ENCODE measurements at places on chromosomes 13 and 19. TPM values are rescaled to one million over a fixed set of nuclear protein-coding genes. Genes with fewer than 3 reads are reported as not detected.

Gene CHST8
- 3.3 TPM for total RNA-seq

Gene PTPRH
- total RNA-seq: 4.5 TPM

Gene OLFM4
- 38.6 TPM for total RNA-seq

DNA sequence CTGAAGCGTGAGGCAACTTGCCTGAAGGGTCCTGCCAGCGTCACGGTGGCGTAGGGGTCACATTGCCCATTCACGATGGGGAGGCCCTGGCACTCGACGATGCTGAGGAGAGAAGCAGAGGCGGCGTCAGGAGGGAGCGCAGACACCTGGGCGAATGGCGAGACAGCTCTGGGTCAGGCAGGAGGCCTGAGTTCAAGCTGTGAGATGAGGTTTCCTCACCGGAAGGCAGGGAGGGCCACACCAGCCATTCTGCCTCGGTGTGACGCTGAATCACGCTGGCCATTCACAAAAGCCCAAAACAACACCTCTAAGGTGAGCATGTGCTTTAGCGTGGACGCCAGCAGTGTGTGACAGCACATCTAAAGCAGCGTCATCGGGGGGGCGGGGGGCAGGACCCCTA, 54.0 kb upstream of the C13orf46 start:
- no peak for DNase-seq
- peak overlapping the region; percentile 26 for H3K27ac ChIP-seq
- no peaks in the 10 kb centered on the region for H3K27me3 ChIP-seq
- H3K4me1 ChIP-seq: peaks cover 52% of the 10 kb centered on the region

DNA sequence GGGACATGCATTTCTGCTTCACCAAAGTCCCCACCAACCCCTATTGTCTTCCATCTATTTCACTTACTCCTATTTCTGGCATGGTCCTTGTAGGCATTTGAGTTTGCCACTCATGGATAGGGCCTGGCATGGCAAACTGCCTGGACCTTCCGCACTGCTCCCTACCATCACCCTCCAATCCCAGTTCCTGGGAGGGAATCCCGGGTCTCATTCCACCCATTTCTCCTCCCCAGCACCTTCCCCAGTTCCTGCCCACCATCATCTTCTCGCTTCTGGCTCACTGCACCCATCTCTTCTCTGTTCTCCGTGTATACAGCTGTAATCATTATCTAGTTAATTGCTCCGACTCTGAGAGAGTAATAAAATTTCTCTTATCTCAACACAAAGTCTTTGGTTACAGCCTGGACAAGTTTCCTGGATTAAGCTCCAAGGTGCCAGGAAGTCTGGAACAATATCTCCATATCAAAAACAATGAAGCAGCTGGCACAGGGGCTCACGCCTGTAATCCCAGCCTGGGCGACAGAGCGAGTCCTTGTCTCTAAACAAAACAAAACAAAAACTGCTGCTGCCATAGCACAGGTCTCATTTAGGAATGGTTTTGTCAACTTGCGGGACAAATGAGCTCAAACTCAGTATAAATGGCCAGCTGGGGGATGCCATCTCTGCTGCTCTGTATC, 17.0 kb upstream of the COX7A1 start:
- no peak overlapping the region for H3K27ac ChIP-seq
- no peaks in the 10 kb centered on the region for H3K27me3 ChIP-seq
- peaks cover 4% of the 10 kb centered on the region for H3K4me1 ChIP-seq
- no peak overlapping the region for H3K4me3 ChIP-seq

DNA sequence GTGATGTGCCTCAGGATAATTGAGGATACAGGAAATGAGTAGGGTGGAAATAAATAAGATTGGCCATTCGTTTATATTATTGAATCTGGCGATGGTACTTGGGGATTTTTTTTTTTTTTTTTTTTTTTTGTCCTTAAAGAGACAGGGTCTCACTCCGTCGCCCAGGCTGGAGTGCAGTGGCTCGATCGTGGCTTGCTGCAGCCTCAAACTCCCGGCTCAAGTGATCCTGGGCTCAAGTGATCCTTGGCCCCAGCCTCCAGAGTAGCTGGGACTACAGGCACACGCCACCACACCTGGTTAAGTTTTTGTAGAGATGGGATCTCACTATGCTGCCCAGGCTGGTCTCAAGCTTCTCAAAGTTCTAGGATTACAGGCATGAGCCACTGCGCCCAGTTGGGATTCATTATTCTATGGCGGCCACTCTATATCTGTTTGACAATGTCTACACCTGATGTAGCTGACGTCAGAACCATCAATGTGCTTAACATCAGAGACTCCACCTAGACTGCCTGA, 2.7 kb upstream of the MAMSTR start:
- peaks cover 5% of the 10 kb centered on the region for H3K36me3 ChIP-seq
- peaks cover 33% of the 10 kb centered on the region for H3K4me1 ChIP-seq
- no peaks in the 10 kb centered on the region for H3K27me3 ChIP-seq
- DNase-seq: no peak

GRCh38 chr13:113667771-113668490, 912 bp downstream of the GRK1 start:
- H3K36me3 ChIP-seq: no peaks in the 10 kb centered on the region
- H3K4me1 ChIP-seq: peaks cover 4% of the 10 kb centered on the region
- DNase-seq: no peak
- no peak overlapping the region for H3K4me3 ChIP-seq
- no peak overlapping the region for H3K27ac ChIP-seq

DNA sequence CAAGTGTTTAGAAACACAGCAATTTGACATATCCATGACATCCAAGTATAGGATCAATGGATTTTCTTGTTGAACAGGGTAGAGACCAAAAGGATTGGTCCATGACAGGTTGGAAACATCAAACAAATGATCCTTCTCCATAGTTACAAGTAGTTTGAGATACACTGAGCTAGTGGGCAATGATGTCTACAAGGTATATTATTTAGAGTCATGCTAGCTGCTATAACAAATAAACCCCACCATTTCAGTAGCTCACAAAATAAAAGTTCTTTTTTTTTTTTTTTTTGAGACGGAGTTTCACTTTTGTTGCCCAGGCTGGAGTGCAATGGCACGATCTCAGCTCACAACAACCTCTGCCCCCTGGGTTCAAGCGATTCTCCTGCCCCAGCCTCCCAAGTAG, 4.9 kb upstream of the HAUS5 start:
- DNase-seq: no peak
- peaks cover 8% of the 10 kb centered on the region for H3K4me1 ChIP-seq
- H3K27me3 ChIP-seq: no peaks in the 10 kb centered on the region
- no peaks in the 10 kb centered on the region for H3K36me3 ChIP-seq
- H3K27ac ChIP-seq: no peak overlapping the region

GRCh38 chr13:70568571-70568970, 460.3 kb upstream of the KLHL1 start:
- no peak overlapping the region for H3K27ac ChIP-seq
- peak; percentile 31 for DNase-seq
- no peaks in the 10 kb centered on the region for H3K4me1 ChIP-seq
- H3K36me3 ChIP-seq: no peaks in the 10 kb centered on the region

DNA sequence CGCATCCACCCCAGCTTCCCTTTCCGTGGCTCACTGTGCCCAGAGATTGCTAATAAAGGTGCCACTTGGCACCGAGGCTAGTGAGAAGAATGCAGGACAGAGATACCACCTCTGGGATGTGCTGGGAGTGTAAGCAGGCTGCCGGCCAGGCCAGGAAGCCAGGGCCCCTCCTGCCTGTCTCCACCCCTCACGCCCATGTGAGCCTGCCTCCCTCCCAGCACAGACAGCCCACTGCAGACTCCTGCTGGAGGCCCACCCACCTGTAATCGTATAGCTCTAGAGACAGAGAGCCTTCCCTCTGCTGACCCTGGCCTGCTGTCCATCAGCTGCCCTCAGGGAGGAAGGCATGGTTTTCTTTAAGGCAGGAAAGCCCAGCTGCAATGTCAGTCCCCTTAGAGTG, 13.9 kb downstream of the VSTM2B start:
- peaks cover 27% of the 10 kb centered on the region for H3K36me3 ChIP-seq
- H3K4me1 ChIP-seq: peaks cover 14% of the 10 kb centered on the region
- H3K27ac ChIP-seq: no peak overlapping the region
- no peak overlapping the region for H3K4me3 ChIP-seq

DNA sequence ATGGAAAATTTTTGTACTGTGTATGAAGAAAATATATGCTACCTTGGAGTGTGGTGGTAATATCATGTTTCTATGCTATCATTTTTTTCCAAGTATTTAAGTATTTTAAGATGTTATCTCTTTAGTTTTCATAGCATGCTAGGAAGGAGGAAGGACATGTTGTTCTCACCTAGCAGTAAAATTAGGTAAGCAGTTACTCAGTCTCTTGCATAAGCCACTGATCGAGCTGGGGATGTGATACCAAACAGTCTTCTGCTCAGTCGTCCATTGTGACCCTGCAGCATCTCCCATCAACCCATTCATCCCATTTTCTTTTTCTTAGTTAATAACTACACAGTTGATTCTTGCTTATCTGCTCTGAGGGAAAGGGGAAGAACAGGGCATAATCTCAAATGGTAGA, 130.6 kb downstream of the KLF5 start:
- H3K27me3 ChIP-seq: no peaks in the 10 kb centered on the region
- no peaks in the 10 kb centered on the region for H3K4me1 ChIP-seq
- H3K36me3 ChIP-seq: no peaks in the 10 kb centered on the region
- no peak for DNase-seq

GRCh38 chr19:17402982-17403855, 2.2 kb downstream of the BST2 start:
- H3K27ac ChIP-seq: no peak overlapping the region
- H3K36me3 ChIP-seq: no peaks in the 10 kb centered on the region
- H3K27me3 ChIP-seq: peaks cover 6% of the 10 kb centered on the region

DNA sequence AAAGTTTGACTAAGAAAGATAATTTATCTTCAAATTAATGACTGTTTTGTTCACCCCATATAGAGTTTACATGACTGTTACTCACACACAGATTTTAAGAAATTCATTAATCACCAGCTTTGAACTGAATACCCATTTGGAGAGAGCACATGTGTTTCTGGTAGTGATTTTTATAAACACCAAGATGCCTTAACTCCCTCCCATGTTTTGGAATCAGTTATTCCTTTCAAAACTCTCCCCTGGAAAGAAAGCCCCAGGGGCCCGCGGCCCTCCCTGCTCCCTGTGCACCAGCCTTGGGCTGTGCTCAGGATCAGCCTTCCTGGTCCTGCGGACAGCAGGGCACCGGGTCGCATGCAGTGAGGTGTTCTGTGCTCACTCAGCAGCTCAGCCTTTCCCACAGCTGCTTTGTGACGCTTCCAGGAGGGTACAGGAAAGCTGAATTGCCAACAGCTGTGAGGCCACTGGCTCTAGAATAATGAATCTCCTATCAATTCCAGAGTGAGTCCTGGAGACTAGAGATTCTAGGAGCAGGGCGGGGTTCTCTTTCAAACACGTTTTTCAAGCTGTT, 483.2 kb downstream of the EFNB2 start:
- H3K27me3 ChIP-seq: no peaks in the 10 kb centered on the region
- DNase-seq: no peak
- H3K27ac ChIP-seq: no peak overlapping the region
- no peak overlapping the region for H3K4me3 ChIP-seq

GRCh38 chr13:108944760-108945159, 315.3 kb downstream of the MYO16 start:
- H3K36me3 ChIP-seq: no peaks in the 10 kb centered on the region
- no peak for DNase-seq
- H3K4me1 ChIP-seq: peaks cover 7% of the 10 kb centered on the region

DNA sequence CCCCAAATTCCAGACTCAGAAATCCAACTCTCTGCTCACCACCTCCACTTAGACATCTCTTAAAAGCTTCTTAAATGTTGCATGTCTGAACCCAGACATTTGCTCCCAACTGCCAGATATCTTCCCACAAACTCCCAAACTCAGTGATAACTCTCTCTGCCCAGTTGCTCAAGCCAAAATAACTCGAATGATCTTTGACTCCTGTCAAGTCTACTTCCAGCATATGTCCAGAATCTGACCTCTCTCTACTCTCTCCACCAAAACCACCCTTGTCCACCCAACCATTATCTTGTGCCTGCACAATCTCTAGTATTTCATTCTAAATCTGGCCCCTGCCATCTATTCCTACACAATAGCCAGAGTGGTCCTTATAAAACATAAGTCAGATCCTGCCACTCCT, 99.3 kb downstream of the FGF14 start:
- H3K4me3 ChIP-seq: no peak overlapping the region
- no peak overlapping the region for H3K27ac ChIP-seq
- H3K27me3 ChIP-seq: no peaks in the 10 kb centered on the region
- DNase-seq: no peak
- no peaks in the 10 kb centered on the region for H3K36me3 ChIP-seq

- peaks cover 36% of the 10 kb centered on the region for H3K4me1 ChIP-seq
- DNase-seq: no peak
- H3K27ac ChIP-seq: peak within 1 kb of the TSS; percentile 84
- no peaks in the 10 kb centered on the region for H3K27me3 ChIP-seq
Measured at GRCh38 chr19:40774916-40775631, at the start of gene MIA. MIA (plus strand) TSS chr19:40775521; CDS start chr19:40775543, 22 bp downstream.

DNA sequence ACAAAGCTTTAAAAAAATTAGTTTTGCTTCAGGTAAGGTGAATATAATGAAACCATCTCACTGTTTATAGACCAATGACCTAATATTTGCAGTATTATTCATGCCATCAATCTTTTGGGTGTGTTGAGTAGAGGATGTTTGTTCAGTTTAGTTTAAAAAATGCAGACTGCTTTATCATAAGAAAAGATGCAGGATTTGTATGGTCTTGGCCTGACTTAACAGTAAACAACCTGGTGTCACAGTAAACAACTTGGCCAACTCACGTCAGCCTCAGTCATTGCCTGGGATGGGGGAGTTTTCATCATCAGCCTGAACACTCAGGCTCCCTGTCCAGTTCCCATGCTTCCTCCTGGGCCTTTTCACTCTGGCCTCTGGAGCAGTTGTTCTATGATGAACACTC, 55.1 kb downstream of the LMO7 start:
- no peaks in the 10 kb centered on the region for H3K27me3 ChIP-seq
- H3K4me3 ChIP-seq: no peak overlapping the region
- no peaks in the 10 kb centered on the region for H3K4me1 ChIP-seq
- H3K36me3 ChIP-seq: no peaks in the 10 kb centered on the region

GRCh38 chr19:18176367-18177310, 3.0 kb downstream of the IFI30 start:
- H3K27ac ChIP-seq: no peak overlapping the region
- DNase-seq: no peak
- H3K36me3 ChIP-seq: no peaks in the 10 kb centered on the region

GRCh38 chr13:102183509-102184182, 218.2 kb downstream of the FGF14 start:
- no peak overlapping the region for H3K4me3 ChIP-seq
- no peaks in the 10 kb centered on the region for H3K27me3 ChIP-seq
- no peak overlapping the region for H3K27ac ChIP-seq
- no peaks in the 10 kb centered on the region for H3K4me1 ChIP-seq
- no peak for DNase-seq

DNA sequence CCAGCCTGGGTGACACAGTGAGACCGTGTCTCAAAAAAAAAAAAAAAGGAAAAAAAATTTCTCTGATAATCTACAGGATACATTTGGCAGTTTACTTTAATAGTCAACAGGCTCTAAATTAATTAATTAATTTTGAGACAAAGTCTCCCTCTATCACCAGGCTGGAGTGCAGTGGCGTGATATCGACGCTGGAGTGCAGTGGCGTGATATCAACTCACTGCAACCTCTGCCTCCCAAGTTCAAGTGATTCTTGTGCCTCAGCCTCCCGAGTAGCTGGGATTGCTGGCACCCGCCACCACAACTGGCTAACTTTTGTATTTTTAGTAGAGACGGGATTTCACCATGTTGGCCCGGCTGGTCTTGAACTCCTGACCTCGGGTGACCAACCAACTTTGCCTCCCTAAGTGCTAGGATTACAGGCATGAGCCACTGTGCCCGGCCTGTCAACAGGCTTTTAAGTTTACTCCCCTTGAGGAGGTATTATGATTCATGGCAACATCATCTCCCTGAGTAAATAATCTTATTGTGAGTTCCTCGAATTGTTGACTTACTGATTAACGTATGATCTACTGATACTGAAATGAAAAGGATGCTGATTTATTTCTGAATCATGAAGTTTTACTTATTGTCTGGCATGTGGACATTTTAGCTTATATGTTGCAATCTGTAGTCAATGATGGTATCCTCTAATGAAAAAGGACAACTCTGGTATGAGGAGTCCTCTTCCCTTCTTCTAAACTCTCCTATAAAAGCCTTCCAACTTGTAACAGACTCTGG, 21.3 kb upstream of the MTRF1 start:
- no peaks in the 10 kb centered on the region for H3K27me3 ChIP-seq
- H3K4me3 ChIP-seq: no peak overlapping the region

All from spinal cord (tissue), 10 donors.